Activated CD4-positive, alpha-beta T cell treated with anti-CD3 and anti-CD28 coated beads, Interleukin-2, amount 10 ng/mL, durations not matched to agents 24 days and 14 days (primary cell): ENCODE measurements at places on chromosomes 2 and 18.

DNA sequence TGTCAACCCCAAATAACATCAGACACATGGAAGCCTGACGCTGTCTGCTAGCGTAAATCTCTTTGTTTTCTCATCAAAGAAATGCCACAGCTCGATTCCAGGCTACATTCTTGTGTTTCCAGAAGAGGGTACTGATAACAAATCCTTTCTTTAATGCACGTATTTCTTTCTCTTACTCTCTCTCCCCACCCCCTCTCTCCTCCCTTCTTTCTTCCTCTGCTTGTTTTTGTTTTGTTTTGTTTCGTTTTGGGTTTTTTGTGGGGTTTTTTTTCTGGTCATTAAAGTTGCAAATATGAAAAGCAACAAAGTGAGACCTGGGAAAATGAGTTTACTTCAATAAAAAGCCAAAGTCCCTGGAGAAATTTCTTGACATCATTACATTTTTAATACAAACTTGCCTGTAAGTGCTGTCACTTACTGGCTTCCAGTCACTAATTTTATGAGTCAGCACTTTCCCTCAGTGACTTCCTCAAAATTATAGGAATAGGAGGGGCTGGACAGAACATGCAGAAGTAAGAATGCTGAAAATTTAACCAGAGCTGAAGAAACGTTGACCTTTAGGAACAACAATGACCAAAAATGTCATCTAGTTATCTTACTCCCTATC, 106.7 kb upstream of the NABP1 start:
- peak; percentile 77 for DNase-seq

GRCh38 chr2:30756051-30756719, 51.1 kb downstream of the CAPN13 start:
- DNase-seq = no peak

DNA sequence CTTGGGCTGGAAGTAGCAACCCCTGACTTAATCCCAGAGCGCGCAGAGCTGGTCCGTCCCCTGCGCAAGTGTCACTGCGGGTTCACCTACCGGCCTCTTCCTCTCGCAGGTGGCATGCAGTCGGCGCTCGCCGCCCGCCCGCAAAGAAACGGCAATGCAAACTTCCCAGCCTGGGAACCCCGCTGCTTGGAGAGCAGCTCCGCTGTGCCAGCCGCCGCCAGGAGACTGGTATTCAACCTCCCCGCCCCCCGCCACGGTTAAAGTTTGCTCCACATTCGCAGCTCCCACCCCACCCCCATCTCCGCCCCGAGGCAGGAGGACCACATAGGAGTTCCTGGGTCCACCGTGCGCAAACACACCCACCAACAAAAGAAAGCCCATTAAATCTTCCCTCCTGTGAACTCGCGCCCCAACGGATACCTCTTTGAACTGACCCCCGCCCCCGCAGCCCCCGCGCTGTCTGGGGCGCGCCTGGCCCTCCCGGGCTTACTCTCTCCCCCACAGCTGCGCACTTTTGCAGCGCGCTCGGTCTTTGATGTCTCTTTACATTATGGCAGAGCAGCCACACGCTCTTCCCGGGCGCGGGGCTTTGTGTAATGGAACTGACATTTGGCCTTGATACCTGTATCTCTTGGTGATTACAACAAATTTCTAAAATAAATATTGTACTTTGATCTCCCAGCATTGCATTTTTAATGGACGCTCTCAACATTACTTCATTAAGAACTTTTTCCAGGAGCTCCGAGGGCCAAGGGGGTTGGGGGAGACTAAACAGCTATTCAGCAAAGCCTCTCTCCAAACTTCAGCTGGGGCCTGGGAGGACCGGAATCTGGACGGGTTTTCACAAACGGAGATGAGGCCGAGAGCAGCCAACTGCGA, 3.1 kb upstream of the SP5 start:
- DNase-seq = peak; percentile 57

DNA sequence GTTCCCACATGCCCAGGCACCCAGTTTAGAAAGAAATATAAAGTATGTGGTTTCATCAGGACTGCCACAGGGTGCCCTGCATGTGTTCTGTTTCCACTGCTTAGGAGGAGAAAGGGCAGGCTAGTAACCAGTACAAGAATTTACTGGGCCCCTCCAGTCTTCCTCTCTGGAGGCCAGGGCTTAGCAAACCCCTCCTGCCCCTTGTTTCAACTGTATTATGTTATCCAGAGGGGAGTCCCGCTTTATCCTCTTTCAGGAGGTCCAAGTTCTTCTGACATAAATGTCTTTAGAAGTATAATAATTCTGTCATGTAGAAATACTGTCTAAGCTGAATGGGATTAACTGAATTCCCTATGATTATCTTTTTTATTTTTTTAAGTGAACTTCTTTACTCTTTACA, 132.1 kb downstream of the WDSUB1 start:
- no peak for DNase-seq

- DNase-seq = no peak
These were observed 41.3 kb upstream of the TMEM247 start for GRCh38 chr2:46438102-46438501.

- no peak for DNase-seq
These were observed 482.5 kb downstream of the NUP35 start for GRCh38 chr2:183606718-183607085.

DNA sequence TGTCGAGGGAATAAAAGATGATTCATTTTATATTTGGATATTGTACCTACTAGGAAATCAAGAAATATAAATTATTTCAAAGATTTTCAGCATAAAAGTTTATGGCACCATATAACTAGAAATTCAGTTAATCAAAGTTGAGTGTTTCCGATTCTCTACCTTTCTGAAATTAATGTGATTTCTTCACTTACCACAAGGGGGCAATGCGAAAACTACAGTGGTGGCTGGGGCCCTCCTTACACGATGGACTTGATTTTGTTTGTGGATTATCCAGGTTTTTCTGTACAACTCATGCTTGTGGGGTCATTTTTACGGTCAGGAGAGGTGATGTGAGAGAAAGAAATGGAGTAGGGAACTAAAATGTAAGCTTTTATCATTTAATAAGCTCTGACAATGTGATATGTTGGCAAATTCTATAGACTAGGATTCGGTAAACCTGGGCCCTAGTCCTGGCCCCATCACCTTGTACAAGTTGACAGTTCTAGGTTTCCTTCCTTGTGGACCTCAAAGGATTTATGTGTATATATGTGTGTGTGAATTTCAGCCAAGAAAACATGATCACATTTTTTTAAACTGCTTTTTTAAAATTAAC, 47.6 kb downstream of the G6PC2 start:
- no peak for DNase-seq

GRCh38 chr2:47535073-47535472, 132.1 kb downstream of the MSH2 start:
- DNase-seq = no peak

DNA sequence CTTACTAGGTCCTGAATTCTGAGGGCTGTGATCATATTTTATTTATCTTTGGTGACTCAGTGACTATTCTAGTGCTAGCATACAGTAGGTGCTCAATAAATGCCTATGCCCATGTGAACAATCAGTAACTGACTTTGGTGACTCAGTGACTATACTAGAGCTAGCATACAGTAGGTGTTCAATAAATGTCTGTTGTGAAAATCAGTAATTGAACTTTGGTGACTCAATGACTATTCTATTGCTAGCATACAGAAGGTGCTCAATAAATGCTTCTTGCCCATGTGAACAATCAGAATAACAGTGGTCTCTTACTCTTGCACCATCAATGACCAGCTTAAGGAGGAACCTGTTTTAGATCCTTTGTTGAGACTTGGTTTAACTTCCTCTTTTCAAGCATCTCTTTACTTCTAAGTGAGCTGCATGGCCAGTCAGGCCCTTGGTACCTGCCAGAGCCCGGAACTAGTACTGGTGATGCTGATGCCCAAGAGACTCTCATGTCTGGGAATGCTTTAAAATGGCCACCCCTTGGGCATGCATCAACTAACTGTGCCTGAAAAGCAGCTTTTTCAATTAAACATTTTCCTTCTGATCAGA, 214.9 kb upstream of the SPRED2 start:
- DNase-seq = no peak

GRCh38 chr18:75363446-75364225, 63.9 kb downstream of the SMIM21 start:
- no peak for DNase-seq

- no peak for DNase-seq
These were observed 282.9 kb downstream of the DYSF start for GRCh38 chr2:71736091-71736861.

- DNase-seq = no peak
These were observed 709 bp downstream of the RAB27B start for GRCh38 chr18:54828986-54829385.

DNA sequence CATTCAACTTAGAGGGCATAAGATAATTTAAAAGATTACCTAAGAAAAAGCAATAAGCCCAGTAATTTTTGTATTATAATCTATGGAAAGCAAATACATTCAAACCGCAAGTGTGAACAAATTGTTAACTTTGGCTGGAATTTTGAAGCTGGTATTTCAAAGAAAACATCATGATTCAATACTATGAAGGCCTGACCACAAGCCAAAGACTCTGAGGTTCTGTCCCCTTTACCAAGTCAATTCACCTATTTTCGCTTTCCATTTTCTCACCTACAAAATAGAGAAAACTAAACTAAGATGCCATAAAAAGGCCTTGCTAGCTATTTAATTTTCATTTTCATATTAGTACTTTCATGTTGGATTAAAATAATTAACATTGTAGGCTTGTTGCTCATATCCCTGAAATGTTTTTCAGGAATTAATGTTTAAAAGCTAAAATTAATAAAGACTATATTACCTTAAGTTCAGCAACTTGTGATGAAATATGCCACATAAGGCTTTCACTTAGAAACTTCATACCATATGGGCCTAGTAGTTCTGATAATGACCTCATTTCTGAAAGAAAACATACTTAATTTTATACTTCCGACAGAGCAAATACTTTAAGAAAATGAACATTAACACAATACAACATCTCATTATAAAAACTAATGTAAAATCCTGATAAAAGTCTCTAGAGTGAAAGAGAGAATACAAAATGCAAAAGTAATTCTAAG, 85.7 kb upstream of the FRZB start:
- peak; percentile 61 for DNase-seq

DNA sequence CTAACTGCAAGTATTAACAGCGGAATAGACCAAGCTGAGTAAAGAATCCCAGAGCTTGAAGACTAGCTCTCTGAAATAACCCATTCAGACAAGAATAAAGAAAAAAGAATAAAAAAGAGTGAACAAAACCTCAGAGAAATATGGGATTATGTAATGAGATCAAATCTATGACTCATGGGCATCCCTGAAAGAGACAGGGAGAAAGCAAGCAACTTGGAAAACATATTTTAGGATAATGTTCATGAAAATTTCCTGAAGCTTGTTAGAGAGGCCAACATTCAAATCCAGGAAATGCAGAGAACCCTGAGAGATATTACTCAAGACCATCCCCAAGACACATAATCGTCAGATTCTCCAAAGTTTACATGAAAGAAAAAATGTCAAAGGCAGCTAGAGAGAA, 17.3 kb downstream of the PFN4 start:
- DNase-seq = no peak

DNA sequence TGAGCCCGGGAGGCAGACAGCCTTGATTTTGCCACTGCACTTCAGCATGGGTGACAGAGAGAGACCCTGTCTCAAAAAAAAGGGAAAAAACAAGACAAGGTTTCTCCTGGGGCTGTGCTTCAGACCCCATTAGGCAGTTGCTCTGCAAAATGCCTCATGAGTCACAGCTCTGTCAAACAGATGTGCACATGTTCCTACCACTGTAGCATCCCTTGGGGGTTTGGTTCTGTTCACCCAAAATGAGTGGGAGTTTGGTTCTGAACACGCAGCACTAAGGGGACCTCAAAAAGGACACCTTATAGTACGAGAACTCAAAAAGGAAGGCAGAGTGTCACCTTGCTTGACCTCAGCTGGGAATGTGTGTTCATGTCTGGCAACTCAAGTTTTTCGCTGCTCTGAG, 134.9 kb downstream of the RPIA start:
- no peak for DNase-seq

DNA sequence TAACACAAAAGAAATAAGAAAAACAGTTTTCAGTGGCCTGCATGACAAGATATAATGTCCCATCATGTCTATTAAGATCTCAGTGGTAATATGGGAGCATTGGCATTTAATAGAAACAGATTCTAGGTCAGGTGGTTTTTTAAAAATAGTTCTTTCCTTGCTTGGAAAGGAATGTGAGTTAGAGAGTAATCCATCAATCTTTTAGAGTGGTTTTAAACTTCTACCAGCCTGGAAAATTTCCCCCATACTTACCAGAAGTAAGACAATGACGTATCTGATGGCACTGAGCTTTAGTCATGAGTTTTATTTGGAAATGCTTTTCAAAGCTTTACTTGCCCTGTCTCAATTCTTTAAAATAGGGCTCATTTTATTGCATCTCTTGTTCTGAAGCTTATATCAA, 441.7 kb upstream of the SMIM21 start:
- DNase-seq = no peak

- no peak for DNase-seq
These were observed 1.0 kb upstream of the ORC2 start for GRCh38 chr2:200964498-200964897.

DNA sequence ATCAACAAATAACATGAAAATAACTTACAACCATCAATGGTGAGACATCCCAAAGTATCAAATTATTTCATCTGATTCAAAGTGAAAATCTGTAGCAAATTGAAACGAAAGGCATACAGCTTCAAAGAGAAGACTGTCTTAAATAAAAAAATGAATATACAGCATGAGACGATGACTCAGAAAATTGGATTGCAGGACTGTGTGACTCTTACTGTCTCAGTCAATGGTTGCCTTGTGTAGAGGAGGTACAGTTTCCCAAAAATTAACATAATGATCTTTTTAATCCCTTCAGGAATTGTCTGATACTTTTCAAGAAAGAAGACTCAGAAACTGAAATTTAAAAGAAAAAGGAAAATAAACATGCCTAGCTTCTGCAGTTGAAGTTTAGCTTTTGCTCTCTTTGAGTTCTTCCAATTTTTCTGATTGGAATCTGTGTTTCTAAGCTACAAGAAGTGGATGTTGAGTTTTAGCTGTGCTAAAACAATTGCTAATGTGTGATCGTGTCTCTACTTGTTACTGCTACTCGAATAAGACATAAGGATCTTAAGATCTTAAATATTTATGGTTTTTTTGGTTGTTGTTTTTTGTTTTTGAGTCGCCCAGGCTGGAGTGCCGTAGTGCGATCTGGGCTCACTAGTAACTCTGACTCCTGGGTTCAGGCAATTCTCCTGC, 41.1 kb upstream of the EPB41L3 start:
- no peak for DNase-seq
